CD4-positive, alpha-beta T cell treated with Interleukin-15 for 4 hours (primary cell): ENCODE measurements at places on chromosomes 1 and 21.

DNA sequence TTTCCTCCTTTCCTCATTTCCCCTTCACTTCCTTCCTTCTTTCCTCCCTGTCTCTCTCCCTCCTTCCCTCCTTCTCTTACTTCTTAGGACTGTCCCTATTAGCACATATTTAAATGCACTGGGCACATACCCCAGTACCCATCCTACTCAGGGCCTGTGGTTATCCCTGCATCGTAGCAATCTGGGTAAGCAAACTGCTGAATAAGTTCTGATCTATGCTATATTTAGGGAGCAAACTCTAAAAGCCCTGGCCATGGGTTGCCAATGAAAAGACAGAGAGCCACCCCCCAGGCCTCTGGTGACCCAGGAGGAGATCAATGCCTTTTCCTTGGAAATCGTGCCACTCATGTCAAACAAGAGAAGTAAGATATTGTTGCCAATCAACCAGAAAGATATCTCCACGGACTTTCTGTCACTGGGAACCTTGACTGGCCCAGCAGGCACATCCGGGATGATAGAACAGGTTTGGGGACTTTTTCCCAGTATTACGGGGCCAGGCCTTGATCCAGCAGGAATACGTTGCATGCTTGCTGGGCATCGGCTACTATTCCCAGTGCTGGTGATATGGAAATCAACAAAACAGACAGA, 5.4 kb downstream of the FAM3B start:
- DNase-seq, result no peak

DNA sequence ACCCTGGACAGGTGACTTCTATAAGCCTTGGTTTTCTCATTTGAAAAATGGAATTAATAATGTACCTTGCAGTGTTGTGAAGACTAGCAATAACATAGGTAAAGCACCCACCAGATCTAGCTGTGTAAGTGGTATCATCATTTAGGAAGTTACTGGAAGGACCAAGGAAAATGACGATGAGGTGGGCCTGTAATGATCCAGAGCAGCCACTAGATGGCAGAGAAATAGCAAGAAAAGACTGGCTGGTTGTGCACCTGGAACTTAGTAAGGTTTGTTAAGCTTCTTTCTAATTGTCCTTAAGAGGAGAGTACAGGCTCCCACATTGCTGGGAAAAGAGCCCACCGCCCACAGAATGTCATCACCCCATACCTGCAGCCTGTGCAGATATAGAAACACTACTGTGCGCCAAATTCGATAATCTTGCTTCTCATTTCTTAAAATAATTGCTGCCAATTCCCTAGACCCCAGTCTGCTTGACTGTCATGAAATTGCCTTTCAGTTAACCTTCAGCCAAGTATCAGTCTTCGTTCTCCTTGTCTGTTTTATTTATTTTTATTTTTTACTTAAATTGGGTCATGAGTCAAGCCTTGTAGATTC, 37.2 kb downstream of the WNT4 start:
- peak; percentile 50 for DNase-seq

- DNase-seq, result no peak
Measured at GRCh38 chr1:117573386-117574023, 32.3 kb upstream of the TENT5C start.

- DNase-seq, result no peak
Measured at GRCh38 chr1:24540051-24540905, 15.6 kb upstream of the NCMAP start.

GRCh38 chr1:200415789-200416593, 6.2 kb upstream of the ZNF281 start:
- no peak for DNase-seq

DNA sequence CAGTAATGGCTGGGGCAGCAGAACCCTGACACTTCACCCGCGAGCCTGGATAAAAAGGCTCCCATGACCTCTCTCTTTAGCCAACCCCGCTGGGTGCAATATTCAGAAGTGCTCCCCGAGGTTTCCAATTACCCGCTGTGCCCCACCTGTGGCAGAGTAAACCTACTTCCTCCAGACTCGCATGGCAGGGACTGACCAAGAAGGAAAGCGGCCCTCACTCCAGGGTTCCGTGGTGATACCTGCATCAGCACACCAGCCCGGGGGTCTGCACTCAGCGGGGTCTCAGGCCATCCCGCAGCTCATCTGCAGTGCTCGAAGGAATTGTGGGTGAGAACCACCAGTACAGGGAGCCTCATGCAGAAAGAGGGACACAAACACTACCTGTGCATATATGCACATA, 136.3 kb upstream of the FMN2 start:
- no peak for DNase-seq

GRCh38 chr1:16915627-16915973, 6.1 kb upstream of the CROCC start:
- no peak for DNase-seq

DNA sequence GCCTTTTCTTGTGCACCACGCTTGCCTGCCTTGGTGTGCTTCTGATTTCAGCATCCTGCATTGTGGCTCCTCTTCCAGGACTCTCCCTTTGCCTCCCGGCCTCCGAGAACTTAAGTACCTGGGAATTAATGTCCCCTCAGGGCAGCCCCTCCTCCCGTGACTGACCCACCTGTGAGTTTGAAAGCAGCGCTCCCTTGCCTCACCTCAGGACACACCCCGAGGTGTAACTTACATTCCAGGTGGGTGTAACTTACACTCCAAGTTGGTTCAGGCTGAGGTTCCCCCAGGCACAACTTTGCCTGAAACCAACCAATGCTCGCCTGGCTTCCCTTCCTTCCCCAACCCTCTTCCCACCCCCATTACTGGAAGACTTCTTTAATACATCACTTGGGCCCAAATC, 161.4 kb downstream of the KAZN start:
- no peak for DNase-seq

DNA sequence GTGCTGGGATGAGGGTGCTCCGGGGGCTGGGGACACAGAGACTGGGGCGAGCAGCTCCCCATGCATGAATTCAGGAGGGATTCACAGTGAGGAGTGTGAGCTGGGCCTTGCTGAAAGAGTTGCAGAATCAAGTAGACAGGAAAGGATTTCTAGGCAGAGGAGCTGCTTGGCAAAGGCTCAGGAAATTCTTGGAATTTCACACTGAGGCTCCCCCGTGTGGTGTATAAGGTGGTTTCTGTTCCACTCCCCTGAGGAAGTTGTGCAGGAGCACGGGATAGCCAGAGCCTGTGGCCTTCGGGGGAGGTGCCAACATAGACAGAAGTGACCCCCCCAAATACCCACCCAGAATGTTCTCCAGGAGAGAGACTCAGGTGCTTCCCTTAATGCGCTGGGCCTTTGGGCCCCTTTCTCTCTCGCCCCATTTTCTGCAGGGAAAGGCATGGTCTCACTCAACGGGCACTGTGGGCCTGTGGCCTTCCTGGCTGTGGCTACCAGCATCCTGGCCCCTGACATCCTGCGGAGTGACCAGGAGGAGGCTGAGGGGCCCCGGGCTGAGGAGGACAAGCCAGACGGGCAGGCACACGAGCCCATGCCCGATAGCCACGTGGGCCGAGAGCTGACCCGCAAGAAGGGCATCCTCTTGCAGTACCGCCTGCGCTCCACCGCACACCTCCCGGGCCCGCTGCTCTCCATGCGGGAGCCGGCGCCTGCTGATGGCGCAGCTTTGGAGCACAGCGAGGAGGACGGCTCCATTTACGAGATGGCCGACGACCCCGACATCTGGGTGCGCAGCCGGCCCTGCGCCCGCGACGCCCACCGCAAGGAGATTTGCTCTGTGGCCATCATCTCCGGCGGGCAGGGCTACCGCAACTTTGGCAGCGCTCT, 58.5 kb upstream of the ACTL8 start:
- DNase-seq, result no peak

- no peak for DNase-seq
Measured at GRCh38 chr1:61140778-61141177, 58.4 kb downstream of the NFIA start.

DNA sequence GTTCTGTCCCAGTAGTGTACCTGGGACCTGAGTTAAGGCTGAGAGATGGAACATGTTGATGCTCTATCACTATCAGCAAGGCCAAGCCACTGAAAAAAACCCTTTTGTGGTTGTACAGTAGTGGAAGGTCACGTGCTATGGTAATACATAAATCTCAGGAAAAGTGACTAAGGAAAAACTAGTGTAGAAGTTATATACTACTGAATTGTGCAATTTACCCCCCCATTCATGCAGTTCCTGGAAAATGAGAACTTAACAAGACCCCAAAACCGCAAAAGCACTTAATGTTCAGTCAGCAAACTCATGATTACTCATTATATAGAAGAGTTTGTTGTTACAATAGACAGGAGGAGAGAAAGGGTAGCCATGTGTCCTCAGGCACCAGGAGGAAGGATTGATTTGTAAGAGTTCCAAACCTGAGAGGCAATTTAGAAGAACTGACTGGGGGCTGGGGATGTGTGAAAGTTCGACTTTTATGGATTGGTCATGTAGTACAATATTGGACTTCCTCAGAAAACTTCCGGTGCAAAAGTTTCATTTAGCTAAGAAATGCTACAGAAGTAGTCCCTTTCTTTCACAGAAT, 91.6 kb downstream of the RGL1 start:
- no peak for DNase-seq

- no peak for DNase-seq
Measured at GRCh38 chr21:36946949-36947356, 19.5 kb downstream of the HLCS start.
